Upper lobe of left lung (tissue), 6 donors: ENCODE measurements at places on chromosomes 12 and 14. TPM values are rescaled to one million over a fixed set of nuclear protein-coding genes. Genes with fewer than 3 reads are reported as not detected.

GRCh38 chr12:27975222-27976136 lies 2.9 kb upstream of the PTHLH start:
- DNase-seq = no peak

SLC38A4 gene
- 0.60 TPM for total RNA-seq

TMEM233 gene
- 0.43 TPM for total RNA-seq

DNA sequence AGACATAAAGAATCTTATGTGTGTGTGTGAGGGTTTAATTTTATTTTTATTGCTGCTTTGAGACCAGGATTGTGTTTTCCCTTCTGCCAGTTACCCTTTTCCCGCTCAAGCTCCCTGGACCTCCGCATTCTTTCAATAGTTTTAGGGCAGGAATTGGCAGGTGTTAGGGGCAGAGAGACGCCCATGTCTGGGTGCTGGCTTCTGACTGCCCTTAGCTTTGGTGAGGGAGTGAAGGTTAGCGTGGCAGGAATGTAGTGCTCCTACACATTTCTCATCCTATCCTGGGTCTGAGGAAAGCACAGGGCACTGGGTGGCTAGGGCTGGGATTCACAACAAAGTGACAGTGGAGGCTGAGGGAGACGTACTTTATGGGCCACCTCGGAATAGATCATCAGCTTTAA lies 428.1 kb downstream of the ZFP36L1 start:
- no peak for DNase-seq

SERPINA5 gene
- 1.5 TPM for total RNA-seq
